ENCODE measurements at places on chromosomes 6 and 20. TPM values are rescaled to one million over a fixed set of nuclear protein-coding genes. Genes with fewer than 3 reads are reported as not detected.
A peak's percentile ranks its signal among the peaks of the same experiment; 100 is the strongest.

GRCh38 chr6:6696867-6697531, 108.5 kb downstream of the LY86 start:
- no peaks in the 10 kb centered on the region for H3K36me3 ChIP-seq
- peak; percentile 66 for DNase-seq
- no peak overlapping the region for H3K27ac ChIP-seq
- no peak overlapping the region for H3K4me3 ChIP-seq

DNA sequence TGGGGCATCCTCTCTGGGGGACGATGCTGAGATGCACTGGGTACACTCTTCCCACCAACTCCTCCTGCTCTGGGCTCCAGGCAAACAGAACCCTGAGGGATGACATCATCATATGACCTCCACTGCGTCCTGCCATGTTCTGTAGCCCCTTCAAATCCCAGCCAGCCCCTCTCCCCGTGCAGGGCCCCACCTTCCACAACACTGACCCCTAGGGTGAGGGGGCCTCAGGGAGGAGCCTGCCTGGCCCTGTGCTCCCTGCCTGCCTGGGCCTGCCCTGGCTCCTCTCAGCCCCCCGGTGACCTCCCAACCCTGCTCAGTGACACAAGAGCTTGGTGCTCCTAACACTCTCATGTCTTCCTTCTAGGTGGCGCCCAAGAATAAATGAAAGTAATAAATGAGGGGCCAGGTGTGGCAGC, 9.6 kb upstream of the SPDEF start:
- no peaks in the 10 kb centered on the region for H3K27me3 ChIP-seq
- no peaks in the 10 kb centered on the region for H3K36me3 ChIP-seq
- H3K4me1 ChIP-seq = no peaks in the 10 kb centered on the region
- no peak overlapping the region for H3K4me3 ChIP-seq

GRCh38 chr6:53112404-53112803, 36.2 kb downstream of the GCM1 start:
- no peak overlapping the region for H3K4me3 ChIP-seq
- H3K4me1 ChIP-seq = no peaks in the 10 kb centered on the region
- H3K36me3 ChIP-seq = no peaks in the 10 kb centered on the region
- no peaks in the 10 kb centered on the region for H3K27me3 ChIP-seq
- H3K27ac ChIP-seq = no peak overlapping the region
- DNase-seq = no peak

Gene PAX1
- total RNA-seq = not detected

Gene ZFAND3
- 41.1 TPM for total RNA-seq

Gene DYNLRB1
- total RNA-seq = 186 TPM

Gene TSHZ2
- 65.3 TPM for total RNA-seq
